ENCODE measurements at places on chromosomes 1 and 21.
A peak's percentile ranks its signal among the peaks of the same experiment; 100 is the strongest.

GRCh38 chr1:236685917-236686814 is at the start of gene ACTN2:
Gene ACTN2, plus strand, starts transcription at chr1:236686499. Its CDS starts 175 bp downstream, at chr1:236686674.
- peak; percentile 86 for DNase-seq

GRCh38 chr1:77036560-77036959 is 169.3 kb downstream of the ST6GALNAC5 start:
- peak; percentile 57 for DNase-seq

DNA sequence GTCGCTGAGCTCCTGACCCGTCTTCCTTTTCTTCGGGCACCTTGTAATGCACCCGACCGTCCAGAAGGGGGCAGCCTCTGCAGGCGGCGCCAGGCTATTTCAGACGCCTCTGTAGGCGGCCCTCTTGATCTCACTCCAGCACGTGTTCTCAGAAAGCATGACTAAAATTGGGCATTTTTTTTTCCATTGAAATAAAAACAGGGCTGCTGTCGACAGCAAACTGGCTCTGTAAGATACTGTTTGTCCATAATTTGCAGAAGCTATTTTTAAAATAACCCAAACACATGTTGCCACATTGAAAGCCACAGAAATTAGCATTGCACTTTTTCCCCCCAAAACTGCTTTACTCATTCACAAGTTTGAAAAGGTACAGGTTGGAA is 78.0 kb downstream of the STUM start:
- peak; percentile 69 for DNase-seq

GRCh38 chr1:184838504-184838951 is 83.9 kb upstream of the EDEM3 start:
- peak; percentile 62 for DNase-seq

DNA sequence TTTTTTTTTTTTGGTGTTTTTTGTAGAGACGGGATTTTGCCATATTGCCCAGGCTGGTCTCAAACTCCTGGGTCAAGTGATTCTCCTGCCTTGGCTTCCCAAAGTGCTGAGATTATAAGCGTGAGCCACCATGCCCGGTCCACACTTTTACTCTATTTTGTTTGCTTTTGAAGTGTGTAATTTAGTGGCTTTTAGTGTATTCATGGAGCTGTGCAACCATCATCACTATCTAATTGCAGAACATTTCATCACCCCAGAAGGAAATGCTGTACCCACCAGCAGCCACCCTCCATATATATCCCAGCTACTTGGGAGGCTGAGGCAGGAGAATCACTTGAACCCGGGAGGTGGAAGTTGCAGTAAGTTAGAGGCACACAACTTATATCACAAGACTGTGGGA is 136.9 kb upstream of the ERRFI1 start:
- no peak for DNase-seq

- DNase-seq = no peak
Measured at GRCh38 chr1:59126366-59126765, 170.5 kb upstream of the FGGY start.

- no peak for DNase-seq
Measured at GRCh38 chr1:114235960-114236359, 82.3 kb upstream of the SYT6 start.

- DNase-seq = no peak
Measured at GRCh38 chr1:227941509-227942020, 6.2 kb downstream of the WNT9A start.

DNA sequence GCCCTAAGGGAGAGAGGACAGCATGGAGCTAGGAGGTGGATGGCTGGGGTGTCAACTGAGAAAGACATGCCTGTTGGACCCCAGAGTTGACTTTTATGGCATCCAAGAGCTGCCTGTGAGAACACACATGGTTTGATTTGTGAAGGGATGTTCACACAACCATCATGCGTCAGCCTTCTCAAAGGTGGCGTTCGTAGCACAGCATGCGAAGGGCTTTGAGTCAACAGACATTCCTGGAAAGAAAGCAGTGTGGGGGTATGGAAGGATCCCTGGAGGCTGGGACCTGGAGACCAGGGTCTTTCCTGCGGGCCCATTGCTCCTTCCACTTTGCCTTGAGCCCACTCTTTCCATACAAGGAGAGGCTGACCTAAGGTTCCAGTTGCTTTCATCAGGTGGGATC is 6.4 kb upstream of the WNT3A start:
- no peak for DNase-seq

- no peak for DNase-seq
Measured at GRCh38 chr1:119773711-119774241, 5.1 kb upstream of the HMGCS2 start.

DNA sequence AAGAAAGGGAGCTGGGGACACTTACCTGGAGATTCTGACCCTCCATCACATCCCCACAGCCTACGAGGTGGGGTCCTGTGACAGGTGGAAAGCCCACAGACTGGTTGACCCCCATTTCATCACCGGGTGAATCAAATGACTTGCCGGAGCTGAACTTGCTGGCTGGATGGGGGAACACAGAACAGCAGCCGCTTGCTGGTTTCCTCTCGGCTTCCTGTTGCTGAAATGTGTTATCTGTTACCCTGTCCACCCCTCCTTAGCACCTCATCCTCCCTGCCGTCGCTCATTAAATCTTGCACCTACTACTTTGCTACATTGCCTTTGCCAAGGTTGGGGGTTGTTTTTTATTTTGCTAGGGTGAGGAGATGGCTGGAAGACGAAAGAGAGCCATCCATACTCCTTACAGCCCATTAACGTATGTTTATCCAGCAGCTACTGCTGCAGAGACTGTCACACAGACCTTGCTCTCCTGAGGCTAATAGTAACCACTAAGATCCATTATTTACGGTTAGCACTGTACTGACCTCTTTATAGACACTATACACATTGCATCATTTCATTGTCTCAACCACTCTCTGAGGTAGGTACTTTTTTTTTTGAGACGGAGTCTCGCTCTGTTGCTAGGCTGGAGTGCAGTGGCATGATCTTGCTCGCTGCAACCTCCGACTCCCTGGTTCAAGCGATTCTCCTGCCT is 7.0 kb downstream of the PAFAH2 start:
- no peak for DNase-seq

- no peak for DNase-seq
Measured at GRCh38 chr1:185732951-185733350, 1.2 kb upstream of the HMCN1 start.

DNA sequence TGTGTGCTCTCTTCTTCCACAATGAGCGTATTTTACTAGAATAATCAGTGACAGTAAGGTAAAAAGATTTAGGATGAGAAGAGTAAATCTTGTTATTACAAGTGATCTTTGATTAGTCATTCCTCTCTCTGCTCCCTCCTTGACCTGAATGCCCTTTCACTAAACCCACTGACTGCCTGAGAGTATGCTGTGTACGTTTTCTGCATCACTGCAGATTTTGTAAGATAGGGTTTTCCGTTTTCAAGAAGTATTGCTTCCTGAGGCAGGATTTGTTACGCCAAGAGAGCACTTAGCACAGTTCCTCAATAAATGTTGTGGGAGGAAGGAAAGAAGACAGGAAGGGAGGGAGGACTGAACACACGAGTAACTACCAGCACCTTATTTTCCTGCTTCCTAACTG is 7.7 kb upstream of the LAMB3 start:
- no peak for DNase-seq

DNA sequence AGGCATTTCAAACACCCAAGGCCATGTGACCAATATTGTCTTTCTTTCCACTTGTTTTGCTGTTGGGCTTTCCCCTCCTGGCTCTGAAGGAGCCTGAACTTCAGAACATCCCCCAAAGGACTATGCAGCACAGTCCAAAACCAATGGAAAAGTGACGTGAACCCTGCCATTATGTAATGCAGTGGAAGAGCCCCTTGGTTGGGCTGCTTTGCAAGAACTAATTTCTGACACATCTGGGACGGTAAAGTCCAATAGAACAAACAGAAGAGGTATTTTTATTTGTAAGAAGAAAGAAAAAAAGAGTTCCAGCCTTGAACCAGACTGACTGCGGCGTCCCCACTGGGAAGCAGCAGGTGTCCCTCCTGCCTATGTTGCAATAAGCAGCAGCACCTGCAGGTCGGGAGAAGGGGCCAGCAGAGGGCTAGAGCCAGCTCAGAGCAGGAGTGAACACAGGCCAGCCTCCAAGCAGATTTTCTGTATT is 116.7 kb downstream of the CDC7 start:
- peak; percentile 74 for DNase-seq

DNA sequence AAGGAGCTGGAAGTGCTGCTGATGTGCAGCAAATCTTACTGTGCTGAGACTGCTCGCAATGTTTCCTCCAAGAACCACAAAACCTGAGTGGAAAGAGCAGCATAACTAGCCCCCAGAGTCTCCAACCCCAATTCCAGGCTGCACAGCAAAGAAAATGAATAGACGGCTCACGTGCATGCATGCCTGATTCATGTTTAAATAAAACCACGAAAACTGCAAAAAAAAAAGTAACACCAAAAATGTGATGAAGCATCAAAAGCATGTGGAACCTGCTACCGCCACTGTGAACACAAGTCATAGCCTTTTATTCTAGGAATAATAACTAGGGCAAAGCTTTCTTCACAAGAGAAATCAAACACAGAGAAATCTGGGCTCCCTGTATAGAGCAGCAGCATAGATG is 9.6 kb upstream of the TRNP1 start:
- no peak for DNase-seq

DNA sequence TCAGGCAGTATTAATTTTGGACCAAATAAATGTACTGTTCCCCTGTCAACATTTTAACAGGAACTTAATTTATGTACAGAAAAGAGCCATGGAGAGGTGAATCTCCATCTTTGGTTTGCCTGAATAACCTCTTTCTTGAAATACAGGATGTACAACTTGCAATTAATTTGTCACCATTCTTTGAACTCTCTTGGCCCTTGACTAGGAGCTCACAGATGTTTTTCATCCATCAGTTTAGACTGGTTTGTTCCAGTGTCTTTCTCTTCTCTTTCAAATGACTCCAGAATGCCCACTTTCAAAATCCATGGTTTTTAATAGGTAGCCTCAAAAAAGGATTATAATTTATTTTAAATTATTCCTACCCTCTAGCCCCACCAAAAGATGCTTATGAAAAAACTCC is 5.0 kb downstream of the MAP3K7CL start:
- DNase-seq = no peak

Data from hepatocyte (in vitro differentiated cells).